ENCODE measurements at places on chromosomes 3 and 15. TPM values are rescaled to one million over a fixed set of nuclear protein-coding genes. Genes with fewer than 3 reads are reported as not detected.

NMNAT3 gene
- total RNA-seq, result 0.85 TPM

LMAN1L gene
- not detected for total RNA-seq

STRC gene
- total RNA-seq, result not detected

CCR5 gene
- total RNA-seq, result not detected

SRP14 gene
- 259 TPM for total RNA-seq

TGM4 gene
- total RNA-seq, result 0.09 TPM

PLD1 gene
- 42.9 TPM for total RNA-seq

PIGX gene
- 12.7 TPM for total RNA-seq

Measured in endothelial cell of coronary artery (primary cell).